Stimulated activated CD4-positive, alpha-beta T cell treated with anti-CD3 and anti-CD28 coated beads, Interleukin-12 subunit alpha, Interleukin-12 subunit beta, amount 100 ng/mL, for 24 hours (primary cell): ENCODE measurements at places on chromosomes 16 and 17.
A peak's percentile ranks its signal among the peaks of the same experiment; 100 is the strongest.

- DNase-seq: no peak
Observed at GRCh38 chr16:2195322-2196161, 863 bp downstream of the CASKIN1 start.

GRCh38 chr17:62680541-62681052 lies 53.1 kb downstream of the MRC2 start:
- no peak for DNase-seq

GRCh38 chr17:31405890-31406371 lies 14.5 kb downstream of the RAB11FIP4 start:
- no peak for DNase-seq

- DNase-seq: no peak
Observed at GRCh38 chr17:31674305-31674704, 184.7 kb downstream of the COPRS start.

- no peak for DNase-seq
Observed at GRCh38 chr16:14325502-14326401, 254.6 kb downstream of the MRTFB start.

GRCh38 chr16:89641458-89642119 lies 15.9 kb downstream of the CHMP1A start:
- no peak for DNase-seq

- no peak for DNase-seq
Observed at GRCh38 chr17:19382531-19383444, 4.2 kb downstream of the MFAP4 start.

DNA sequence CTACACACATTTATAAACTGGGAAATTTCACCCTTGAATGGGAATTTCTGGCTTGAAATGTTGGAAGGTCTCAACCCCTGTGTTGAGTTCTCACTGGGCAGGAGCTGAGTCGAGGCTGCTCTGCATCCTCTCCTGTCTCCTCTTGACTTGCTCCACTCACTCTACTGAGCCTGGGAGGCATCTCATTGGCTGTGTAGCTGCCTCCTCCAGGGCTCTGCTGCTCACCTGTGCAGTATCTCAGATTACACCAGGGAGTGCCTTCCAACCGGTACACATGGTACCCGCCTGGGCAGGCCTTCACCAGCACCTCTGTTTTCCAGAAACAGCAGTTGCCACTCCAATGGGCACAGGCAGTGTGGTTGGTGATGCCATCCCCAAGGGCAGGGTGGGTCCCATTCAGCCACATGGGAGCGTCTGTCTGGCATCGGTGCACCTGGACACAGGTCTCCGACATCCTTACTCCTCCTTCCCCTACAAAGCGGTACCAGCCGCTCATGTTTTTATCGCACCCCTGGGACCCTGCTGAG lies 3.7 kb downstream of the GP2 start:
- no peak for DNase-seq

GRCh38 chr16:88289968-88290401 lies 92.8 kb upstream of the ZNF469 start:
- no peak for DNase-seq

DNA sequence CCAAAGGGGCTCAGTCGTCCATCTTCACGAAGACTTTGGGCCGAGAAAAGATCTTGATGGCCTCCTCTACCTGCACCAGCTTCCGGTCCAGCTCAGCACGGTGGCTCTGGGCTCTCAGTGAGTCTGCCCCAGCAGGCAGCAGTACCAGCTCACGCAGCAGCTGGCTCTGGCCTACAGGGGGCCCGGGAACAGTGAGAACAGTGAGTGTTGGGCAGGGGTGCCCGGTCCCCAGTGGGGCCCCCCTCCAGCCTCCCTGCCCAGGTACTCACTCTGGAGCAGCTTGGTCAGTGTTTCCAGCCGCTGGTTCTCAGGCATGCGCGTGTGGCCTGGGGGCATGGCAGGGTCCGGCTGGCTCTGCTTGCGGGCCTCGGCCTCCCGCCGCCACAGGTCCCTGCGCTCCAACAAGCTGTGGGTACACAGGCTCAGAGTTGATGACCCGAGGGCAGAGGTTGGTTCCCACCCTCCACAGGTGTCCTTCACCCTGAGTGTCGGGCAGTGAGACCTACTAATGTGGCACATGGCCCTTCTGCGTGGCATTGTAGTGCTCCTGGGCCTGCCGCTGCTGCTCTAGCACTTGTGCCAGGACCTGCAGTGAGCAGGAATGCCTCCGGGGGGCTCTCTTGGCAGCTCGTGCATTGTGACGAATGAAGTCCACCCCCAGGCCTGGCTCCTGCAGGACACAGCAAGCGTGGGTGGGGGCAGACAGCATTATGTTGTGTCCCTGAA lies 2.6 kb downstream of the PARD6A start:
- peak; percentile 37 for DNase-seq

DNA sequence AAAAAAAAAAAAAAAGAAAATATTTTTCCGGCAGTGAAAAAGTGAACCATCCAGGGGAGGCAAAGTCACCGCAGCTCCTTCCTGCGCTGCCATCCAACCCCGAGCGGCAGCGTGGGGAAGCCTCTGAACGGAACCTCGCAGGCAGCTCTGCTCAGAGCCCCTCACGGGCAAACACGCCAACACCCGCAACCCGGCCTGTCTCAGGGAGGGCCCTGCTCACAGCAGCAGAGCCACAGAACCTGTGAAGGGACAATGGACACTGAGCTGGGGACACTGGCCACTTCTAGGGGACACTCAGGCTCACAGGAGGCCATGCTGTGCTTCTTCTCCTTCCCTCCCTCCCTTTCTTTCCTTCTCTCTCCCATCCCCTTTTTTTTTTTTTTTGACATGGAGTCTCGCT lies 21.4 kb upstream of the APRT start:
- no peak for DNase-seq

GRCh38 chr16:64180136-64180900 lies 941.5 kb downstream of the CDH11 start:
- no peak for DNase-seq
